Kasumi-1 (cell line): ENCODE measurements at places on chromosomes 4 and X.

DNA sequence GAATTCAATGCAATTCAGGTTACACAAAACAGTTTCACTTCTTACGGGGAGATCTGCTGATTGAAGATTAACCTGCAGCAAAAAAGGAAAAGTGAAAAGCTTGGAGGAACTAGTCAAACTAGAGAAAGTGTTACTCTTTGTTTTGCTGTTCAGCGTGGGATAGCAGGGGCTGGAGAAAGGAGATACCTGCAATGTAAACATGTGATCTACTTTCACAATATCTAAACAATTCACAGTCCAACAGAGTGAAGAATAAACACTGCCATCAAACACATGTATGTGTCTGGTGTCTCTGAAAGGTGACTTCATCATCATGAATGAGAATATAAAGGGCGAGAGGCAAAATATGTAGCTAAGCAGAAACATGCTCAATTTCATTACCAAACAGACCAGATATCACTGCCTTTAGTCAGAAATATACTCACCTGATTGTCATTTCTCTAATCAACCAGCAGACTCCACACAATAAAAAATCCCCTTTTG, 26.4 kb downstream of the NIPAL1 start:
- no peak for DNase-seq

- DNase-seq, result no peak
Observed at GRCh38 chr4:3813151-3814052, 47.2 kb downstream of the ADRA2C start.

DNA sequence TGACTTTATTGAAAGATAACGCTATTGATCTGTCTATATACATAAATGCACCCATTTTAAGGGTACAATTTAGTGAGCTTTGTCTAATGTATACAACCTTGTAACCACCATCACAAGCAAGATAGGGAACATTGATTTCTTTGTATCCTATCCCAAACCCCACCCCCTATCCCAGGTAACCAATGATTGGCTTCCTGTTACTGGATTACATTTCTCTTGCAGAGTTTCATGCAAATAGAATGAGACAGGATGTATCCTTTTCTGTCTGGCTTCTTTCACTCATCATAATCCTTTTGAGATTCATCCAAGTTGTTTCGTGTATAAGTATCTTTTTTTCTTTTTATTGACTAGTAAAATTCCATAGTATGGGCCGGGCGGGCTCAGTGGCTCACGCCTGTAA, 1.6 kb upstream of the GRIPAP1 start:
- DNase-seq, result no peak

DNA sequence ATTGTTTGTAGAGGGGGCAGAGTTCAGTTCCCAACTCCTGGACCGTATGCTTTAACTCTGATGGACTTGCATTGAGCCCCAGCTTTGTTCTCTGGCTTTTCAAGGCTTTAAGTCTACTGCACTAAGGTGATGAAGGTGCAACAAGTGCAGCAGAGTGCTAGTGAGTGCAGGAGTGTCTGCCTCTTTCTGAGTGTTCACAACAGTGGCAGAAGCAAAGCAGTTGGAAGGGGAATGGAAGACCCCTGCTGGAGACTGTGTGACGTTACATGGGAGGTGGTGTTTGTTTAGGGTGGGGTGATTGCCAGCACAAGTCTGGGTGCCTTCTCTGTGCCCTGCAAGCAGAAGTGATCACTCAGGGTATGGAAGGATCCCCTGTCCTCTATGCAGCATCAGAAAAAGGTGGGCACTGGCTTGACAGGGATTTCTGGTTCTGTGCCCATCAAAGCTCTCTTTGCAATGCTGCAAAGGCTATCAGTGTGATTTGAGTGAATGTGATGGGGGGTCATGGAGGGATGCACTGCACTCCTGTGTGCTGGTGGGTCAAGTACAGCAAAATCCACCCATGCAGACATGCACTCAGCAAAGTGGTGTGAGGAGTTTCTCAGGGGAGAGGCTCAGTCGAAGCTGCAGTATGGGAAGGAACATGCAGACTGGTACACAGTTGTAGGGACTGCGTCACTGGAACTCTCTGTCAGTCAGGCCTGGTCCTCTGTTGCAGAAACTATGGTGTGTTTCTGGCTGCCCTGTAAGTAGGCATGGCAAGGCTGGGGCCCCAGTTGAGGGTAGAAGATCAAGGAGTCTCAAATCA, 70.9 kb upstream of the UGT2B7 start:
- peak; percentile 63 for DNase-seq

DNA sequence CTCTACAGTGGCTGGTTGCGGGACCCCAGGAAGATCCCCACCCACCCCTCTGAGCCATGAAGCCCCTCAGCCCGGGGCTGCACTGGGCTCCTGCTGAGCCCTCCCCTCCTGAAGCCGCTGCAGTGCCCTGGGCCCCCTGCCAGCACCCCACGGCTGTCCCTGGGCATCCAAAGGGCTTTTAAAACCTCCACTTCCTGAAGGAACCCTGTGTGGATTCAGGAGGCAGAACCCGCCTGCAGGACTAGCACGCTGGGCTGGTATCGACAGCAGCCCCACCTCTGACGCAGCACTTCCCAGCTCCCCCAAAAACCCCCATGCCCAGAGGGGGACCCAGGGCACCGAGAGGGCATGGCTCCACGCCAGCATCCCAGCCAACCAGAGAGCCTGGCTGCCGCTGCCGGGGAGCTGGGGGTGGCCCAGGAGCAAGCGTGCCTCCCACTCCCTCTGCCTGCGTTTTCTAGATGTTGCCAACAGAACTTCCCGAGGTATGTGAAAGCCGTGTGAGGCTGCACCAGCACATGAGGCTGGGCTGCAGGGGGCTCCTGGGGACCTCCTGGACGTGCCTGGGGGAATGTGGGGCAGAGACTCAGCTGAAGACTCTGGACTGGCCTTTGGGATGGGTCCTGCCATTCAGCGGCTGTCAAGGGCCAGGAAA, 6.3 kb downstream of the MXD4 start:
- DNase-seq, result no peak
